ENCODE measurements at places on chromosomes 12 and 14.

GRCh38 chr14:74302152-74302628, 544 bp downstream of the ABCD4 start:
- DNase-seq = peak; percentile 55

DNA sequence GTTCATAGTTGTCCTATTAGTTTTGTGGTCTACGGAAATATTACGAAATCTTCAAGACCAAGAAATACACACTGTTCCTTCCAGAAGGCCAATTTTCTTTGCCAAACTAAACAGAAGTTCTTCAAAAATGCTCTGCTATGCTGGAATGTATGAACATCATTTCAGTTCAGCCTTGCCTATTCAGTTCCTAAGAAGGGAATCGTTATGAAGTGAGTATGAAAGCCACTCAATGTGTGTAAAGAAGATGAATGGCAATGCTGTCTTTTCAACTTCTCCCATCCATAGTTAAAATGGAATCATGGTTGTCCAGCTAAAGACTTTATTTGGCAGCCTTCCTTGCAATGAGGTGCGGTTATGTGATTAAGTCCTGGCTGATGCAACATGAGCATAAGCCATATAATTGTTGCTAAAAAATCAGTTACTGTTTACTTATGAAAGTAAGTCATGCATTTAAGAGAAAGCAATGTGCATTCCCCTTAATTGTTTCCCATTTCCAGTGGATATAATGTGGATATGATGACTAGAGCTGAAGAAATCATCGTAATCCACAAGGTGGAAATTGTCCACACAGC, 73.8 kb upstream of the PTPRR start:
- no peak for DNase-seq

- no peak for DNase-seq
Measured at GRCh38 chr12:96769400-96769799, 137.7 kb upstream of the NEDD1 start.

GRCh38 chr12:3580094-3580749, 89.2 kb downstream of the PRMT8 start:
- no peak for DNase-seq

DNA sequence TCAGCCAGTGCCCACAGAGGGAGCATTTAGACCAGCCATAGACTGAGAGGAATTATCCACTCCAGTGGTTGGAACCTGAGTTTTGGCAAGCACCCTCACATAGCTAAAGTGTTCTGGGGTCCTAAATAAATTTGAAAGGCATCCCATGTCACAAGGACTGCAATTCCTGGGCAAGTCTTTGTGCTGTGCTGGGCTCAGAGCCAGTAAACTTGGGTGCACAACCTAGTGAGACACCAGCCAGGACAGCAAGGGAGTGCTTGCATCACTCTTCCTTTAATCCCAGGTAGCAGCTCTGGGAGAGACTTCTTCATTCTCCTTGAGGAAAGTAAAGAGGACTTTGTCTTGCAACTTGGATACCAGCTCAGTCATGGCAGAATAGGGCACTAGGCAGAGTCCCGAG, 142.0 kb upstream of the FSCB start:
- DNase-seq = no peak

- no peak for DNase-seq
Measured at GRCh38 chr14:103451401-103451800, 66.2 kb downstream of the MARK3 start.

DNA sequence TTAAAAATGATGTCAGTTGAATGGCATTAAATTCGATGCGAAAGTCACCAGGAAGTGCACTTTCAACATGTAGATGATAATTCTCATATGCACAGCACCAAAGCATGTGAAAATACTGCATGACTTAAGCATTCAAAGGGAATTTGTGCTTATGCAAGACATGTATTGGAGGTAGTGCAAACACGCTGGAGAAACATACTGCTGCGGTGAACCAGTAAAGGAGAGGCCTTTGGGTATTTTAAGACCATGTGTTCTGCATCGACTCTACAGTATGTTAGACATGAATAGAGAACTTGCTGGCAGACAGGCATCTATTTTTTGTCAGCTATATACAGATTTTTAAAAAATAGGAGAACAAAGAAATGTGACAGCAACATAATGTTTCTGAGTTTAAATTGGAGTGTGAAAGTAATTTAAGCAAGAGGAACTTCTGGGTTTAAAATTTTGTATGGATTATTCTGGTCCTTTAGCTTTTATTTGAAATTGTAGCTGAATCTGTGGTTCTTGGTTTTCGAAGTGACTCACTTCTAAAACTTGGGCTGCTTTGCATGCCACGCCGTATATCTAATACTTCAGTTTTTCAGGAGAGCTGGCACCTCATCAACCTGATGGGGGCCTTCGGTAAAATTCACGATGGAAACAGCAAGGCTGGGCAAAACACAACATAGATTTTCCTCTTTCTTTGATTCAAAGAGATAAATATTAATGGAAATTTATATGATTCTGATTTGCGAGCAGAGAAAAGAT, 408.7 kb downstream of the APAF1 start:
- no peak for DNase-seq

- no peak for DNase-seq
Measured at GRCh38 chr14:93146119-93146518, 30.4 kb upstream of the ITPK1 start.

DNA sequence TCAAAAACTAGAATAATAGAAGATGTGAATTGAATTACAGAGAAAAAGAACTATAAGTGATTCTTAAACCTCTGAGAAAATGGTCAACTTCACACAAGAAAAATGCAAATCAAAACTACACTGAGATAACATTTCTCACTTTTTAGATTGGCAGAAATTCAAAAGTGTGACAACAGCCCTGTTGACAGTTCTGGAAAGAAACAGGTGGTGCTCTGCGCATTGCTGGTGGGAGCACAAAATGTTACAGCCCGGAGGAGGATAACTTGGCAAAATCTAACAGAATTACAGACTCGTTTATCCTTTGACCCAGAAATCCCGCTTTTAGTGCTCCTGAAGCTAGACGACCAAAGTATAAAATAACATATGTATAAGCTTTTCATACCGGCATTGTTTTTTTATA, 222.5 kb upstream of the CNTN1 start:
- no peak for DNase-seq

- no peak for DNase-seq
Measured at GRCh38 chr12:42308390-42308789, 17.5 kb downstream of the ZCRB1 start.

DNA sequence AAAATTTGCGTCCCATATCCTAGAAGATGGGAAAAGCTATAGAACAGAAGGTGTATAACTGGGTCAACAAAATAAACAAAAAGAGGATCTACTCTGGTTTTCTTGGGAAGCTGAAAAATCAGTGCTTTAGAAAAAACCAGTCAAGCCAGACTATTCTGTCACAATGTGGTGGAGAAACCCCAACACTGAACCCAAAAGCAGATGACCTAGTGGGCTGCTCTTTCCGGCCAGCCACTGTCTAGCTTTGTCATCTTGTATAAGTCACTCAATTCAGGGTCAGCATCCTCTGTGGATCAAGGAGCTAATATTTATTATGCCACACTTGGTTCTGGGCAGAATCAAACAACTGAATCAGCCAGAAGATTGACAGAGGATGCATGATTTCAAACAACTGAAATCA, 26.6 kb upstream of the TMCC3 start:
- DNase-seq = no peak

DNA sequence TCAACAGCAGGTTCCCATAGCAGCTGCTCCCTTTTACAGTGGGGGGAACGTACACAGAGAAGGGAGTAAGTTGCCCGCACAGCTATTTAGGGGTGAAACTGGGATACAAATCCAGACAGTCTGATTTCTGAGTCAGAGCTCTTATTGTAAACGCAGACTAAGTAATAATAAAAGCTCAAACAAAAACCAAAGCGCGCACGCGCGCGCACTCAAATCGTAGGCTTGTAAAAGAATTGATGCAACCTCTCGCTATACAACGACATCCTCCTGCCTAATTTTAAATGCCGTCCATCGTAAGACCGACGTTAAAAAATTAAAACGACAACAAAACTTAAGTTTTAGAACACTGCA, 747 bp upstream of the DACT1 start:
- DNase-seq = no peak

DNA sequence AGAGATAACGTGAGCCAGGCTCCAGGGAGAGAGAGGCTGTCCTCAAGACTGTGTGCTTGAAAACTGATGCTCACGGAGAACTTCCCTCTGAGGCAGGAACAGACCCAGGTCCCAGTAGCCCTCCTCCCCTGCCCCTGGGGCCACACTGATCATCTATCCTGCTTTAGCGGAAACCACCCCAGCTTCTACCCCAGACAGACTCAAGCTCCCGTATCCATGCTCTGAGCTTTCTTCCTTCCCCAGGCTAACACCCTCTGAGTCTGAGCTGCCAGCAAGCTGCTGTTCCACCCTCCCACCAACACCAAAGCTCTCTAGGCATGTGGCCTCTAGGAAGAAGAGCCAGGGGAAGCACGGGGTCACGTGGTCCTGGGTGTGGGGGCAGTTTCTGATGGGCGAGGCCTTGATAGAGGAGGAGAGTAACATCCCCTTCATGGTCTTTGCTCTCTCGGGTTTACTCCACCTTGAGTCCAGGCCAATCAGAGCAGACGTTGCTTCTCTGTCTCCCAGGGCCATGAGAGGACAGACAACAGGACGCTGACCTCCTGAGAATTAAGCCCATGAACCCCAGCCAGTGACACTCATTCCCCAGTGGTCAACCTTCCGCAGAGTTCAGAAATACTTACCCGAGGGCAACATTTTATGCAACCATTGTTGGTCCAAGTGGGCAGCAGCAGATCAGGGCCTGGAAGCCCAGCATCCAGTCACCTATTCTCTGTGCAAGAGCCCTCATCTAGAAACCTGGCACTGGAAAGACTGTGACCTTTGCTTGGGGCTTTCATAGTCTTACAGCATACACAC, 1.4 kb downstream of the PCK2 start:
- no peak for DNase-seq

DNA sequence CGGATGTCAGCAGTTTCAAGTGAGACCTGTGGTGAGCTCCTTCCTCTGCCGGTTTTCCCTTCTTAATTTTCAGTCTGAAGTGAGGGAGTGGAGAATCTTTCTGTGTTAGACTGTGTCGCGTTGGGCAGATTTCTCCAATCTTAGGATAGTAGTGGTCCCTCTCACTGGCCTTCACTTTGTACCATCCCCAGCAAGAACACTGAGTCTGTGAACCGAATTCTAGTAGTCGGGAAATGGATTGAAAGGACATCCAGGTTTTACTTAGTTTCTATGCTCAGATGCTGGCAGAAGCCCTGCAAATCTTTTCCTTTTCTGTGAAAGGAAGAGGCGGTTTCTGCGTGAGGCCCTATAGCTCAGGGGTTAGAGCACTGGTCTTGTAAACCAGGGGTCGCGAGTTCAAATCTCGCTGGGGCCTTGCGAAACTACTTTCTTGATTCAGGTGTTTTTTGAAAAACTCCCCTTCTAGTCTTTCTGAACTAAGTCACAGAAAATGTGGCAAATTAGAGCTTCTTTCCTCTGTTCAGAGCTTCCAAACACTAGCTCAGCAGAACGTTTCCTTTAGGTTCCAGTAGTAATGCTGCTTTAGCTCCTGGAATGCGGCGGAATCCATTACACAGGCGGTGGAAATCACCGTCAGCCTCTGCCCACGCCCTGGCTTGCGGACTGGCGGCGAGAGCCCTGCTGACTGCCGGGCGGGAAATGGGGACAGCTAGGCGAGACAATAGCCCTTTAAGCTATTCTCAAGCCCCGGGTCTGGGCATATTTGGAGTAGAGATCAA, 2.8 kb upstream of the RNASE4 start:
- peak; percentile 52 for DNase-seq

DNA sequence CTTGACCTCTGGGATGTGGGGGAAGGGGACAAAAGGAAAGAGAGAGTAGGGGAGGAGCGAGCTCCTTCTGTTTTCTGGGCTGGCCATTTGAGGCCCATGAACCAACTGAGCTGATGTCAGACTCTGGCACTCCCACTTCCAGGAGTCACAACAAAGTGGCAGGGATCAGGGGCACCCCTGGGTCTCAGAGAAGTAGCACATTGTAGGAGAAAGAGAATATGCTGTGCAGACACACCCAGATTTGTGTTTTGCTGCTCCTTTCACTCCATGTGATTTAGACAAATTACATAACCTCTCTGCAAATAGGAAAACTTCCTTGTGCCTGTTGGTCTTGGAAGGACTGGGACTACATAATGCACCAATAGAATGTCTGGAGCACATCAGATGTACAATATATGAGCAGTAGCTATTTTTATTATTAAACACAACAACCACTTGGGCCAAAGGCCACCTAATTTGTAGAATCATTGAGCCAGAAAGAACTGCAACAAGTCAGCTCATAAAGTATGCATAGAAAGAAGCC, 265.5 kb downstream of the ZFP36L1 start:
- no peak for DNase-seq

DNA sequence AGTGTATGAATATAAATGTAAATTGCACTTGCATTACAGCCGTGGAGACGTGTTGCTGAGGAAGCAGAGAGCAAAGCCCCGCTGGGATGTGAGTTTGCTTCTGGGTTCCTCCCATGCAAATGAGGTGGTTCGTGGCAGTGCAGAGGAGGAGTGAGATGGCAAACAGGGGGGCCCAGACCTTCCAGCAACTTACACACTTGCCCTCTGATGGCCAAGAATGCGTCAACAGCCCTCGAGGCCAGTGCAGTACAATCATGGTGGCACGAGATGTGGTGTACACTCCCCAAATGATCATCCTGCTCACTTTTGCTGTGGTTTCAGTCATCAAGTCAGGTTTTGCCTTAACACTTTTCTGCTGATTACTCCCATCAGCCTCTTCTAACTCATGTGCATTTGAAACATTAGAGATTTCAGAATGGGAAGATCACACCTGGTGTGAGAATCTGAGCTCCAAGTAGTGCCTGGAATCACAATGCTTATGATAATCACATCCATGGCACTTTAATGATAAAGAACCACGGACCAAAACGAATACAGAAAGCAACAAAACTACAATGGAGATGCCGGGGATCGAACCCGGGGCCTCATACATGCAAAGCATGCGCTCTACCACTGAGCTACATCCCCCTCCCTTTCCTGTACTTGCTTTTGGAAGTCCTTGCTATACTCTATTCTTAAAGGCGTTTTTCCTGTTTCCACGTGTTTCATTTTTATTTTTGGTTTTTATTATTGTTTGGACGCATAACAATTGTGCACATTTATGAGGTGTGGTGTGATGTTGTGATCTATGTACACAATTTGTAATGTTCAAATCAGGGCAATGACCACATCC, 7.0 kb upstream of the UBC start:
- DNase-seq = no peak

DNA sequence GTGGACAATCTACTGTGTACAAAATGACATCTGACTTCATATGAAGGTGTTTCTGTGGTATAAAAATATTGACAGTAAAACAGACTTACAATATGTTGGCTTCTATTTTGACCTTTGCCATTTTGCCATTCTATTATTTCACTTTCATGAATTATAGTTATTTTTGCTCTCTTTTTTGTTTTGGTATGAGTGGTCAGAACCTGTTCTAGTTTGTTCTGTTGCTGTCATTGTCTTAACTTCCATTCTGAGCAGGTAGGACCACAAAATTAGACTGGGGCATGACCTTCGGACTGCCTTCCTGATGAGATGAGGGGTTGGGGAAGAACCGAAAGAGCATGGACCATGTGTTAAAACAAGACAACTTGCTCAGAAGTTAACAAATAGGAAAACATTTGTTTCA, 36.5 kb upstream of the IFNG-AS1 start:
- DNase-seq = no peak

Measured in RWPE1 (cell line).